ENCODE measurements at places on chromosomes 2 and 18.

GRCh38 chr2:34414856-34415255, 815.8 kb upstream of the FAM98A start:
- no peak for ATAC-seq

GRCh38 chr2:118148809-118149208, 60.5 kb downstream of the INSIG2 start:
- ATAC-seq, result no peak

DNA sequence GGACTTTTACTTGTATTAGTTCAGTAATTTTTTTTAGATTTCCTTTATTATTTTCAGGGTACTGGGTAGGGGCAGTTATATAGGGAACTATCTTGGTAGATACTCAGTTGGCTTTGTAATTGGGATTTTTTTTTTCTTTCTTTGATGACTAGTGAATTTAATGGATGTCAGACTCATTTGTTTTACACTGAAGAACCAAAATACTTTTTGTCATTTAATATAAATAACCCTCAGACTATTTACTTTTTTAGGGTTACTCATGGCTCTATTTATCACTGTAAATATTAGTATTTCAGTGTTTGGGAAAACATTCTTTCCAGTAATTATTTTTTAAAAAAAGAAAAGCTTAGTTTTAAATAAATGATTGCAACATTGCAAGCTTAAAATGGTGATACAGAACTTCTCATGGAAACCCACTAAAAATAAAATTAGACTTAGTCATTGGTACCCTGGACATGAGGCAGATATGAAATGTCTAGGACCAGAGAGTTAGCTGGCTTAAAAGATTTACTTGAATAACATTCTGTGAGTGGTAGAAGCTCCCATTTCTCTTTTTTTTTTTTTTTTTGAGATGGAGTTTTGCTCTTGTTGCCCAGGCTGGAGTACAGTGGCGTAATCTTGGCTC, 74.4 kb upstream of the CYP20A1 start:
- peak; percentile 70 for ATAC-seq

GRCh38 chr2:26542194-26542455, 64.2 kb upstream of the OTOF start:
- ATAC-seq, result no peak

GRCh38 chr2:148135705-148136104, 114.8 kb downstream of the MBD5 start:
- no peak for ATAC-seq

DNA sequence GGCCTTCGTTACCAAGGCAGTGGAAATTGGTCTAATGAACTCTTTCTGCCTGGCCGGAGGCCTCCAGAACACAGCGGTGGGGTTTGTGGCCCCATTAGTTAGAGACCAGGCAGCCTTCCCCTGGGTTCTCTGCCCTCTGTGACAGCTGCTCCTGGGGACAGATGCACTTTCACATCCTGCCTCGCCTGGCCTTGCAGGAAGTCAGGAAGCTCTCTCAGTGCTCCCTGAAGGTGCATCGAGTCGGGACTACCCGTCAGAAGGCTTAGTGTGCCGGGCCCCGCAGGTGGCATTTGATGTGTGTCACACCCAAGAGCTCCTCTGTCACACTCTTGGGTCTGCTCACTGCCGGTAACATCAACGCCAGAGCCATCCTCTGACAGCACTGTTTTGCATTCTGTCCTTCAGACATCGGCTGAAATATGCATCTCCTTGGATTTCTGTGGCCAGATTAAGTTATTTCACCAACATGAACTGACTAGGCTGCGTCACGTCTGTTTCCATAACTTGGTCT, 158.3 kb downstream of the LDLRAD4 start:
- ATAC-seq, result no peak

- no peak for ATAC-seq
These were observed 22.3 kb upstream of the MYO1B start for GRCh38 chr2:191222952-191223351.

GRCh38 chr2:10414591-10414990, 33.5 kb downstream of the ODC1 start:
- ATAC-seq, result no peak

GRCh38 chr18:48949606-48950535, 894 bp downstream of the SMAD7 start:
- ATAC-seq, result peak; percentile 16

GRCh38 chr18:75257605-75258004, 47.0 kb downstream of the TSHZ1 start:
- no peak for ATAC-seq

All from gastroesophageal sphincter (tissue), 4 donors.